ENCODE measurements at places on chromosomes 1 and 21. TPM values are rescaled to one million over a fixed set of nuclear protein-coding genes. Genes with fewer than 3 reads are reported as not detected.

The RHCE gene
- 0.21 TPM for total RNA-seq

The HCRTR1 gene
- total RNA-seq = not detected

The OLFML2B gene
- not detected for total RNA-seq

The INKA2 gene
- total RNA-seq = 3.0 TPM

The DAB1 gene
- total RNA-seq = not detected

The CTSE gene
- 0.28 TPM for total RNA-seq

The SPRR2G gene
- not detected for total RNA-seq

The SPATA1 gene
- total RNA-seq = 16.8 TPM

The ITLN2 gene
- total RNA-seq = not detected

The PRKAA2 gene
- 1.9 TPM for total RNA-seq

The TFF2 gene
- total RNA-seq = not detected

All from airway epithelial cell (primary cell).